ENCODE measurements at places on chromosomes 5 and 9.

DNA sequence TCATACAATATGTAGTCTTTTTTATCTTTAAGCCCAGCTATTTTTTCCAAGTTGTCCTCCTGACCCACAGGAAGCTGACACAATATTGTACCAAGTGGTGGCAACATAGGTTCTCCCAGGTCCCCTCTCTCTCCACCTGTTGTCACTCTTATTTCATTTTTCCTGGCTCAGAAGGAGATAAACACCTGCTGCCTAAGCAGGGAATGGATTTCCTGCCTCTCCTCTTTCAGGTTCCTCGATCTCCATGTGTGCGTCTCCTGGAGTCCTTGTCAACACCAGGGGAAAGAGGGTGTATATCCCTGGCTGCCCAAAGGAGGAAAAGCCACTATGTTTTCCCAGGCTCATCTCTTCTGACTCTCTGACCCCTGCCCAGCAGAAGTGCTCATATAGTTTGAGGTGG lies 81.8 kb upstream of the KLF9 start:
- no peak for DNase-seq

- no peak for DNase-seq
Observed at GRCh38 chr5:7894439-7894838, 25.5 kb downstream of the MTRR start.

- DNase-seq = no peak
Observed at GRCh38 chr9:107813287-107813686, 323.7 kb upstream of the KLF4 start.

- no peak for DNase-seq
Observed at GRCh38 chr5:4245511-4245910, 649.9 kb downstream of the IRX1 start.

DNA sequence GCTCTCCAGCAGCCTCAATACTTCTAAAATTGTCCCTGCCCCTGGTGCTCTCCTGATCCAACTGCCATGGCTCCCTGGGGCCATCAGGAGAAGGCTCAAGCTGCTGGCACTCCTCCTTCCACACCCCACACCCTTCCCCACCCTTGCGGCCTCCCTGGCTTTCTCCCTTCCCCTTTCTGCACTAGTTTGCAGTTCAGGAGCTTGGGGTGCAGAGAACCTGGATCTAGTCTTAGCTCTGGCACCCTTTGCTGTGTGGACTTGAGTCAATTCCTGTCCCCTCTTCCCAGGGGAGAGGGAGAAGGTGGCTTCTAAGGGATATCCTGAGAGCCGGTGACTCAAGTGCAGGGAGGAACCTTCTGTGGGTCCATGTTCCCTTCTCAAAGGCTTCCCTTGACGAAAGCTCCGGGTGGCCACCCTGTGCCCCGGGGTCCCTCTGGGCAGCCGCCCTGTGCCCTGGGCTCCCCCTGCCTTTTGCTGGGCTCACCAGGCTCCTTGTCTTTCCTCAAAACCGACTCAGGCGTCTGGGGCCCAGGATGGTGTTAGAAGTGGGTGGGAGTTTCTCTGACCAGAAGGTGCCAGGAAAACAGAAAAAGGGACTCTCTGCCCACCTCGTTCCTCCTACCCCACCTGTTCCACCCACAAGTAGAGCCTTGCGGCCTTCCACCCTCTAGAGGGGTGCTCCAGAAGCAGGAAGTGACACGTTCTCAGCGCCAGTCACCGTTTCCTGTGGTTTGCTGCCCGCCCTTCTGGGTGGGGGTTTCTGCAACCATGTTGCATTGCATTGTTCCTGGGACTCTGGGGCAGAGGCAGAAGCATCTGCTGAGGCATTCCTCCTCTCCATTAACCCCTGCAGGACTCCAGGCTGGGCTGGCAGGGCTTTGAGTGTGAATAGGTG lies 15.0 kb downstream of the GLIPR2 start:
- peak; percentile 91 for DNase-seq

DNA sequence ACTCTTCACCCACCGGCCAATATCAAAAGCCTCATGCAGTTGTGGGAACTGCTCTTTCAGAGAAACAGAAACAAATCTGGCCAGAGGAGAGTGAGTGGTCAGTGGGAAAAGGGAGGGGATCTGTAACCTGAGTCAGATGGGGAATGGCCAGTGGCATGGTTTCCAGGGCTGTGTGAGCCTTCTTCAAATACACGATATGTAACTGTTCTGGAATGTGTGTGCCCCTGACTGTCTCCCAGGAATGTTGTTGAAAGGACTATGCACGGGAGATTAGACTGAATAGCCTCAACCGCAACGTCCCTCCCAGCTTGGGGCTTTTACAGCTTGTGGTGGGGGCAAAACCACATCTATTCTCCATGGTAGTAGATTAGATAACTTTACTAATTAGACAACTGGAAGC lies 60.8 kb downstream of the SH3TC2 start:
- peak; percentile 42 for DNase-seq

GRCh38 chr5:87164409-87164808 lies 103.3 kb upstream of the RASA1 start:
- DNase-seq = no peak

DNA sequence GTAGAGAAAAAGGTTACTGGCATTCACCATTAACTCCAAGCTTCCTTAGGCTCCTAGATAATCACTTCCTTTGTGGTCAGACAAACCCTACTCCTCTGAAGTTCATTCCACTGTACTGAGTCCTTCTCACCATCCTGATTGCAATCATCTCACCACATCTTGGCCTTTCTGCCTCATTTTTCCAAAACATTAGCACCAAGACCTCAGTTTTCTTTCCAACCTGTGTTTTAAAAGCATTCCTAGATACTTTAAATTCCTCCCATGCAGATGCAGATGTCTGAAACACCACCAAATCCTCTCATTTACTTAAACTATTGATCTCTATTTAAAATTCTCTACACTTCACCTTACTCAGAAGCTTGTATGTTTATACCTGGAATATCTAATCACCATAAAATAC lies 961.3 kb upstream of the CTNND2 start:
- DNase-seq = no peak

All from hematopoietic multipotent progenitor cell treated with erythropoietin and hydrocortisone succinate and interleukin-3 and kit ligand, for 6 days (in vitro differentiated cells).